ENCODE measurements at places on chromosomes 11 and 22.

DNA sequence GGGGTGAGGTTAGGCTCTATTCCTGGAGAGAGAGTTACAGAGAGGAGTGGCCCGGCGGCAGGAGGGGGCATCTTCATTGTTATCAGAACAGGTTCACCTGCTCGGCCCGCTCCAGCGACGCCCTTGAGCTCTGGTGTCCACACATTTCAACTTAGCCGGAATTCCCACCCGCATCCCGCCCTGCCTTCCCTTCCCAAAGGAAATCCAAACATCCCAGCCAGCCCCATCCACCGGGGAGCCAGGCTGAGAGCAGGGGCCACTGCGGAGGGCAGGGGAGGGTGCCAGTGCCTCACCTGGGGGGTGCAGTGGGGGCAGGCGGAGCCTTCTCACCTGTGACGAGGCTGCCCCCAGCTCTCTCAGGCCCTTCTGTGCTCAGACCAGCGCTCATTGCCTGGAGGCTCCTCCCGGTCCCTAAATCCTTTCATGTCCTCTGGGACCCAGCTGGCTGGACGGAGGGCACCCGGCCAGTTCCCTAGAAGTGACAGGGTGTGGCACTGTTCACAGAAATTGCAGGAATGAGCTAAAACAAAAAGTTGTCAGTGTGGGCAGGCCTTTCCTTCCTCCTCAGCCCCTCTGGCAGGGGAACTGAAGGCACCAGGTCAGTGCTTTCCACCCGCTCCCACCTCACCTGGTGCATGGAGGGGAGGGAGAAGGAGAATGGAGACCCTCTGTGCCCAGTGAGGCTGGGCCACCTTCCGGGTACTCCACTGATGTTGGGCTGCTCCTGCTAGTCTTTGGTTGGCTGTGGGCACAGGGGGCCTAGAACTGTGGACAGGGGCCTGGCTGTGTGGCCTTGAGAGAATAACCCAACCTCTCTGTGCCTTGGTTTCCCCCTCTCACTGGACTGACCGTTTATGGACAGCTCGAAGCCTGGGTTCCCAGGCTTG, 2.2 kb upstream of the MRGPRG start:
- DNase-seq, result no peak

GRCh38 chr22:28442711-28443525, 236.7 kb downstream of the TTC28 start:
- DNase-seq, result no peak

DNA sequence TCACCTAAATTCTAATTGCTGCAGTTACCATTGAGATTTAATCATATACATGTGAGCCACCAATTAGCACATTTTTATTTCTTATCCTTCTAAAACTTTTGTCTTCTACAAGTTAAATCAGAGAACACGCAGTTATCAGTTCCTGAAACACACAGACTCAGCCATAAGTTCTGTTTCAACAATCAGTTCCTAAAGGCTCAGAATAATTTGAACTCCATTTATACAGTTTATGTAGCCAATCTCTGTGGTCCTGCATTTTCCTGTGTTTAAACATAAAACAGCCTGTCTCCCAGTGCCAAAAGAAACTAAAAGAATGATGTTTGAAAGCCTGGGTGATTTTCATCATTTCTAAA, 2.9 kb downstream of the PLAAT3 start:
- no peak for DNase-seq

GRCh38 chr22:50610581-50610980, 10.0 kb downstream of the MAPK8IP2 start:
- no peak for DNase-seq

DNA sequence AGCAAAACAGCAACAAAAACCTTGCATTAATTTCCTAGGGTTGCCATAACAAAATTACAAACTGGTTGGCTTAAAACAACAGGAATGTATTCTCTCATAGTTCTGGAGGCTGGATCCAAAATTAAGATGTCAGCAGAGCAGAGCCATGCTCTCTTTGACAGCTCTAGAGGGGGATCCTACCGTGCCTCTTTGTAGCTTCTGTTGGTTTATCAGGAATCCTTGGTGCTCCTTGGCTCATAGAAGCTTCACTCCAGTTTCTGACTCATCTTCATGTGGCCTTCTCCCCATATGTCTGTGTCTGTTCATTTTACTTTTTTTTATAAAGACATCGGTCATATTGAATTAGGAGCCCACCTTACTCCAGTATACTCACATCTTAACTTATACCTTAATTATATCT, 90.5 kb upstream of the POU2AF2 start:
- no peak for DNase-seq

DNA sequence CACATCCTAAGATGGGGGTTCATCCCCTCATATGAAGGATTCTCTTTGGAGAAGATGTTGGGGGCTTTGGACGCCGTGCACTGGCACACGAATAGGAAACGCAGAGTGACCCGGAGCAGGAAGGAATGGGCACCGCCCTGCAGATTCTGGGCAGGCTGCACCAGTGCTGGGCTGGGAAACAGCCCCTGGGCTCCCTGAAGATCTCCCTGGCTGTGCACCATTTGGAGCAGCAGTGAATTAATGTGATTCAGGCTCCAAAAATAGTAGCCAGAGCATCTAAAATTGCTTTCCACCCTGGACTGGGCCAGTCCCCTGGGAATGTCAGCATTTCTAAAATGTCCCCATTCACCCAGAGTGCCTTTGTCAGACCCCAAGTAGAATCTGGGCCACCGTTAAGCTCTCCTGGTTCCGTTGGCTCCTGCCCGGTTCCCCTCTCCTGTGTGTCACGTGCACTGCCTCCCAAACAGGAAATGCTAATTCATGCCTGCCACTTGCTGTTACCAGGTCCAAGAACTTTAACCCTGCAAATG, 18.6 kb downstream of the IRAG1 start:
- DNase-seq, result no peak

- no peak for DNase-seq
Measured at GRCh38 chr11:73463359-73463758, 87.2 kb downstream of the RELT start.

GRCh38 chr22:38694940-38695339, 5.8 kb downstream of the JOSD1 start:
- DNase-seq, result no peak

GRCh38 chr11:12331239-12331874, 46.0 kb upstream of the PARVA start:
- peak; percentile 40 for DNase-seq

GRCh38 chr11:120613264-120614226, 102.0 kb downstream of the GRIK4 start:
- DNase-seq, result no peak

- no peak for DNase-seq
Measured at GRCh38 chr11:70303070-70303469, 32.6 kb downstream of the PPFIA1 start.

DNA sequence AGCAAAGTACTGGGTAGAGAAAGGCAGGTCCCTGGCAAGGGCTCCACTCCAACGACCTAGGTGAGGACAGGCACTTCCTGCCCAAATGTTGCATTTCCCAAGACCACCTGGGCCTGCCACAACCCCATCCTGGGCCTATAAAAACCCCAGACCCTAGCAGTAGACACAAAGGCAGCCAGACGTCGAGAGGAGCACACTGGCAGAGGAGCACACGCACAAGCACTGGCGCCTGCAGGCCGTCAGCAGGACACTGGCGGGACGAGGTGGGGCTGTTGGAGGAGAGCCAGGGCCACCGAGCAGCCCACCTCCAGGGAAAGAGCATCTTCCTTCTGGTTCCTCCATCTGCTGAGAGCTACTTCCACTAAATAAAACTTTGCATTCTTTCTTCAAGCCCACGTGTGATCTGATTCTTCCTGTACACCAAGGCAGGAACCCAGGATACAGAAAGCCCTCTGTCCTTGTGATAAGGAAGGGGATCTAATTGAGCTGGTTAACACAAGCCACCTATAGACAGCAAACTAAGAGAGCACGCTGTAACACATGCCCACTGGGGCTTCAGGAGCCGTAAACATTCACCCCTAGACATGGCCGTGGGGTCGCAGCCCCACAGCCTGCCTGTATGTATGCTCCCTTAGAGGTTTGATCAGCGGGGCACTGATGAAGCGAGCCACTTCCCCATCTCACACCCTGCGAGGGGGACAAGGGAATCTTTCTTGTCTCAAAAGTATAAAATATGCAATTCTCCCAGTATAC, 89.7 kb upstream of the MTMR2 start:
- DNase-seq, result no peak

- DNase-seq, result peak; percentile 65
Measured at GRCh38 chr11:64206457-64207255, at the start of gene FERMT3. Gene FERMT3 (plus strand): TSS chr11:64206721. CDS start chr11:64207365, 644 bp downstream.

DNA sequence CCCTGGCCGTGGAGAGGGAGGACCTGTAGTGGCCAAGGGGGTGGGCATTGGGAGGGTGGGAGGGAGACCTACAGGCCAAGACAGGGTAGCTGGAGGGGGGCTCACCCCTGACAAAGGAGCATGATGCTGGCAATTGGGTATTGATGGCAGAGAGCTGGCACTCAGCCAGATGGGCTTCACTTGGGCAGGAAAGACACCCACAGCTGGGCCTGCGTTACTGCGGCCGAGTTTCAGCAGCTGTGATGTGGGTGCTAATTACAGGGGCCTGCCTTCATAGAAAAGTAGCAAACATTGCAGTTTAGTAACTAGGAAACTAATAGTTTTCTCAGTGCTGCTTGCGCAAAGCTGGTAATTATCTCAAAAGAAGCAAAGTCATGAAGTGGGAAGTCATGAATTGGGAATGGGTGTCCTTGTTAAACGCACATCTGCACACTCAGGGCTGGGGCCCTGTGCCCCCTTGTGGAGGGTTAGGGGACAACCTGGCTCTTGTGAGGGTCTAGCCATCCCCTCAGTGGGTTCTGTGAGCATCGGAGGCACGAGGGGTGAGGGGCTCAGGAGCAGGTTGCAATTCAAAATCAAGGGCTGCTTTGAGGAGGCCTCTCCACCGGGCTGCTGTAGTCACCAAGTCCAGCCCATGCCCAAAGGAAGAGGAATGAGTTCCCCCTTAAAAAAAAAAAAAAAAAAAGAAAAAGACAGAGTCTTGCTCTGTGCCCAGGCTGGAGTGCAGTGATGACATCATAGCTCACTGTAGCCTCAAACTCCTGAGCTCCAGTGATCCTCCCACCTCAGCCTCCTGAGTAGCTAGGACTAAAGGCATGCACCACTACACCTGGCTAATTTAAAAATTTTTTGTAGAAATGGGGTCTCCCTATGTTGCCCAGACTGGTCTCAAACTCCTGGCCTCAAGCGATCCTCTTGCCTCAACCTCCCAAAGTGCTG, 24.4 kb upstream of the TXNRD2 start:
- DNase-seq, result no peak

- DNase-seq, result no peak
Measured at GRCh38 chr11:61840371-61840770, 12.3 kb downstream of the FADS2 start.

DNA sequence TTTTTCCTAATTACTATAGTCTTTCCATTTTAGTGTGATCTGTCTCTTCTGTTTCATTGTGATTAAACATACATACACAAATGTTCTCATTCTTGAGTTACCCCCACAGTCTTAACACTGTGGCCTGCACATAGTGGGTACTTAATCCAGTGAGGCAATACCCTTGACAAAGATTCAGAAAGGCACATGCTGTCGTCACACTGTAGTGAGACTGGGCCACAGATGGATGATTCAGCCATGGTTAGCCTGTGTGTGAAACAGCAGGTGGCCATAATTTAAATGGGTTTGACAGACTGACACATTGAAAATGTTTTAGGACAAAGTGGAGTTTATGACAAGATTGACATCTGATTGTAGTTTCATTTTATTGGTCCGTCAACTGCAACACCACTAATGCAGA, 313.1 kb downstream of the C11orf87 start:
- no peak for DNase-seq

DNA sequence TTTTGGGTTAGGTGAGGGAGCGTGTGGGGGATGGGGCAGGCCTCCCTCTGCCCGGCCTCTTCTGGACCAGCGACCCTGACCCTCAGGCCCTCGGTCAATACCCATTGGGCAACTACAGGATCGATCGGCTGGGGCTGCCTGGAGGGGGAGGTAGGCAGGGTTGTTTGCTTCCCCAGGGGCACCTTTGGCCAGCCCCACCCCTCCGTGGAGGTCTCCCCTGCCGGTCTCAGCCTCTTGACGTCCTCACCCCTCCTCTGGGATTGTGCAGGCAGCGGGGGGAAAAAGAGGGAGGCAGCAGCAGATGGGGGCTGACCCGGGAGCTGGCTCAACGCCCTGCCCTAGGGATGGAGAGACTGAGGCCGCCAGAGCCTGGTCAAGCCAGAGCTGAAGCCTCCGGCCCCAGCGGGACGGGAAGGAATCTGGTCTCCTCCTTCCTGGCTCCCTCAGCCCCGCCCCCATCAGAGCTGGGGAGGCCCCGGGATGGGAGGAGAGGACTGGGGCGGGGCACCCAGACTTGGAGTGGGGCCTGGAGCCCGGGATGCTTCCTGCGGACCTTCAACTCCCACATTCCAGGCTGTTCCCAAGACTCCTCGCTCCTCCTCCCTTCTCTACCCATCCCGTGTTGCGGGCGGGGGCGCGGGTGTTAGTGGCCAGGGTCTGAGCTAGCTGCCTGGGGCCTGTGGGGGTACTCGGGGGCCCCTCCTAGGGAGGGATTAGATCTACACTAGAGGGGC, 14.4 kb upstream of the CDC42EP1 start:
- no peak for DNase-seq

- DNase-seq, result no peak
Measured at GRCh38 chr22:48574776-48575617, 1252.7 kb downstream of the BRD1 start.

Data from stimulated activated CD4-positive, alpha-beta T cell treated with anti-CD3 and anti-CD28 coated beads, Interleukin-15, amount 100 ng/mL, for 1 hour (primary cell).